Glutamatergic neuron (in vitro differentiated cells): ENCODE measurements at places on chromosomes 5 and 9. TPM values are rescaled to one million over a fixed set of nuclear protein-coding genes. Genes with fewer than 3 reads are reported as not detected.

OR13F1 gene
- total RNA-seq, result not detected

RNF180 gene
- total RNA-seq, result 9.1 TPM

GCNT4 gene
- 5.2 TPM for total RNA-seq

DIRAS2 gene
- 0.27 TPM for total RNA-seq

GLRA1 gene
- 0.22 TPM for total RNA-seq

C9orf153 gene
- total RNA-seq, result 0.27 TPM

CBY3 gene
- total RNA-seq, result not detected

FRMPD1 gene
- 38.1 TPM for total RNA-seq

FAM81B gene
- not detected for total RNA-seq

- DNase-seq, result no peak
Observed at GRCh38 chr9:68443624-68444023, 87.2 kb downstream of the PGM5 start.

DNA sequence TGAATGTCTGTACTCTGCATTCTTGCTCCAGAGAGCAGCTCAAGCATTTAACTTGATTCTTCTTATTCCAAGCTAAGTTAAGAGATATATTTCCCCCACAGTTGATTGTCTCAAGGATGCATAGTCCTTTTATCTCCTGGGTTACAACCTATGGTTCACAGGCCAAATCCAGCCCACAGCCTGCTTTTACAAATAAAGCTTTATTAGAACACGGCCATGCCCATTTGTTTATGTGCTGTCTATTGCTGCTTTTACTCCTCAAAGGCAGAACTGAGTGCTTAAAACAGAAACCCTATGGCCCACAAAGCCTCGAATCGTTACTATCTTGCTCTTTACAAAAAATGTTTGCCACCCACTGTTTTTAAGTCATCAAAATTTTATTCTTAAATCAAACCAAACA lies 25.8 kb downstream of the TBC1D2 start:
- no peak for DNase-seq

DNA sequence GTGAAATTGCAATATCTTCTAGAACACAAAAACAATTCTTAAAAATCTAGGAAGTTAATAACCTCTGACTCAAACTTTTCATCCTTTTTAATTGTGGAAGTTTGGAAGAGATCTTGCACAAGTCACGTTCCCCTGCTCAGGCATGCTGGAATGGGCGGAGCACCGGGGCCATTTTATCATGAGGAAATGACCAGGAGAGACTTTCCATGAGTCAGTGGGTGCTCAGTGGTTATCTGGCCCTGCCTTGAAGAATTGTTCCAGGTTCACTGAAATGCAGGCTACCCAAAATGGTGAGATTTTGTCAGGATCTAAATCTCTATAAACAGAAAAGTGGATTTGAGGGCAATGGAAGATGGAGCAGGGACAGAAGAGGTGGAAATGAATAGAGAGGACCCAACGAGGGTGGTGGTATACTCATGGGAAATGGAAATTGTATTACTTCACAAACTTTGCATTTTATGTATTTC lies 61.2 kb downstream of the FYB1 start:
- DNase-seq, result no peak

DNA sequence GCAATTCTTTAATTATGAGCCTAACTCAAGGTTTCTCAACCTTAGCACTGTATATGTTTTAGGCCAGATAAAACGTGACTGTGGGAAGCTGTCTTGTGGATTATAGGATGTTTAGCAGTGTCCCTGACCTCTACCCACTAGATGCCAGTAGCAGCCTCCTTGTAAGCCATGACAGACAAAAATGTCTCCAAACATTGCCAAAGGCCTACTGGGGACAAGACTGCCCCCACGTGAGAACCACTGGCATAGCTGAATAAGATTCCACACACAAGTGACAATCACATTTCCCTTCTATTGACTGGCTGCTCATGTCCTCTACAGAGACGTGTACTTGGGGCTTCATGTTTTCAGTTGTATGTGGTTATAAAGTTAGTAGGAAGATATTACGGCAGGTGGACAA lies 55.4 kb downstream of the GOLM1 start:
- no peak for DNase-seq

- DNase-seq, result no peak
Observed at GRCh38 chr5:128093368-128093767, 9.8 kb downstream of the SLC12A2 start.

- peak; percentile 30 for DNase-seq
Observed at GRCh38 chr5:107104040-107104995, 566.4 kb downstream of the EFNA5 start.

- DNase-seq, result no peak
Observed at GRCh38 chr9:136020206-136020605, 59.0 kb upstream of the UBAC1 start.

DNA sequence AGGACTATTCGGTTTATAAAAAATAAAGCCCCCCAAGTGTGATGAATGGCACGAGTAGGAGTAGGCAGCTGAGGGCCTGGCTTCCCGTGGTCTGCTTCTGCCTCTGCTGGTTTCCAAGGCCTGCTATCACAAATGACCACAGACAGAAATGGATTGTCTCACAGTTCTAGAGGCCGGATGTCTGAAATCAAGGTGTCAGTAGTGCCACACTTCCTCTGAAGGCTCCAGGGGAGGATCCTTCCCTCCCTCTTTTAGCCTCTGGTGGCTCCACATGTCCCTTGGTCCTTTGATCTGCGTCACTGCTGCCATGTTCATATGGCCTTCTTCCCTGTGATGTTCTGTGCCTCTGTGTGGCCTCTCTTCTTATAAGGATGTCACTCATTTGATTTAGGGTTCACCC lies 15.1 kb downstream of the PRKACG start:
- DNase-seq, result no peak

- no peak for DNase-seq
Observed at GRCh38 chr9:127928676-127929624, 1.6 kb downstream of the PIP5KL1 start.

DNA sequence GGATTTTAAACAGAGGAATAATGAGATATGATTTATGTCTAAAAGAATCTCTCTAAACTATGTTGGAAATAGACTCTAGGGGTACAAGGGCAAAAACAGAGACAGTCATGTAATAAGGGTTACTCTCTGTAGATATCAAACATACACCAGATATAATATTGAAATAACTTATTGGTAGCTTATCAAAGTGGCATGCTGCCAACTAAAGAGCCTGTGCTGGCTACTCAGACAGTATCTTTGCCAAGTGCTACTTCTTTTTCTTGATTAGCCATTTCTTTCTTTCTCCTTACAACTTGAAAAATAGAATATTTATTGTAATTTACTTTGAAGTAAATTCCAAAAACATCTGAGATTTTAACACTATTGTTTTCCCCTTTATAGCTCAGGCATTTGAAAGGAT lies 34.9 kb downstream of the ZFYVE16 start:
- DNase-seq, result no peak

- no peak for DNase-seq
Observed at GRCh38 chr5:134079748-134080581, 34.5 kb upstream of the TCF7 start.

DNA sequence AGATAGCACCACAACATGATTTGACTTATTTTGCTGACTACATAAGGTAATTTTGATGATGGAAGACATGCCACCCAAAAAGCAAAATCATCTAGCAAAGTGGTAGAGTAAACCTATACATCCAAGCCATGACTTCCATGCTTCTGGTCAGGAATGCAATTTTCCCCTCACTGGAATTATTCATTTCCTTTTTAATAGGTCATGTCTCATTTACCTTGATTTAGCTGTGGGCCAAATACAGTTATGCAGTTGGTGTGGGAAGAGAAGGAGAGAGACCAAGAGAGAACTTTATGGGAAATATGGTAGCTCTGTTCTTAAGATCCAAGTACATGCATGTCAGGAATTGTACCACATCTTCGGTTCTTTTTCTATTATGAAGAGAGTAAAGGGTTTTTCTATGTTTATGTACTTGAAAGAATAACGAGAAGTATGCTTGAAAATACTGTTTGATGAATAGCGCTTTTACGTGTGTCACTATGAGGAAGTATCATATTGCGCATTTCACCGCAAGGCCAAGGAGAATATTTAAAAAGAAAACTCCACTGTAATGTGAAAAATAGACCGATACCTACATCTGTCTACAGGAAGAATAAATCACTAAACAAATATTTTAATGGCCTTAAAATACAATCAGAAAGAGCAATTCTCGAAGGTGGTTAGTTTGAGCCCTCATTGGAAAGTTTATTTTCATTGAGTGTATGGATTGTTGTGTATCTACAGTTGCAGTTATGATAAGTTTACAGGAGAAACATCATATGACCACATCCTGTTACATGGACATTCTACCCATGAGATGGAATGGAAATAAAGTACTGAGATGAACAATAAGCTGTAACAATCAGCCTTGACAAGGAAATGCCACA lies 134.0 kb downstream of the FOXD1 start:
- DNase-seq, result no peak

DNA sequence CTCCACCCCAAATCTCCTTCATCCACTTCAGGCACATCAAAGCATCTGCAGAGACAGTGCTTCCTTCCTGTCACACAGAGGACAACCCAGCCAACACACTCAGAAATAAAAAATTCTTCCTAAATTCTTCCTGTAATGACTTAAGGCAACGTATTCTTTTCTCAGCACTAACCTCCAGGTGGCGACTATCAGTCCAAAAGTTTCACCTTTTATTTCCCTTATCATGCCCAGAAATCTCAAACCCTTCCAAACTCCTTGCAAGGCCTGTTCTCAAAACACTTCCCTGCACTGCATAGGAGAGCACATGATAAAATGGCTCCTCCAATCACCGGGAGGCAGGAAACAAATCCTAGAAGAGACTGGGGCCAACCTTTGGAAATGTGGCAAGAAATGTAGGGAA lies 35.1 kb downstream of the SLIT3 start:
- DNase-seq, result no peak

- no peak for DNase-seq
Observed at GRCh38 chr5:83564069-83564749, 92.7 kb downstream of the VCAN start.

GRCh38 chr5:98774192-98775033 lies 950 bp downstream of the RGMB start:
- peak; percentile 66 for DNase-seq

- DNase-seq, result peak; percentile 32
Observed at GRCh38 chr9:38226491-38226951, 157.5 kb upstream of the SHB start.

DNA sequence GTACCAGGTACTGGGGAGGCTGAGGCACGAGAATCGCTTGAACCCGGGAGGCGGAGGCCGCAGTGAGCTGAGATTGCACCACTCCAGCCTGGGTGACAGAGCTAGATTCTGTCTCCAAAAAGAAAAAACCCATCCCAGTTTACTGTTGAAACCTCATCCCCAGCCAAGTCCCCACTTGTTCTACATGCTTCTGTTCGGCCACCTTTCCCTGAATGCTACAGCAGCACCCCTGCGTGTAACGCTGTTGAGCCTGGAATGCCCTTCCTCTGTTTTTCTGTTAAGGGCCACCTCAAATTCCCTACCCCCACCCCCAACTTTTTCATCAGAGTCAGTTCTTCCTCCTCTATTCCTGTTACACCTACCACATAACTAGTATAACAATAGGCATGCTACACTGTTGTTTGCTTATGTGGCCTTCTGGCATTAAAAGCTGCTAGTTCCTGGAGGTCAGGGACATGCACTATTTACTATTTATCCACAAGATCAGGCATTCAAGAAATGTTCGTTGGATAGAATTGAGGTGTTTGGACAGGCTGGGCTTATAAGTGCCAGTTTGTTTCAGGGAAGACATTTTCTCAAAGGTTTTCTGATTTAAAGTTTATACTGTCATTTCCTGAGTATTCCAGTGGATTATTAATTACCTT lies 47.1 kb upstream of the C5orf47 start:
- DNase-seq, result no peak

DNA sequence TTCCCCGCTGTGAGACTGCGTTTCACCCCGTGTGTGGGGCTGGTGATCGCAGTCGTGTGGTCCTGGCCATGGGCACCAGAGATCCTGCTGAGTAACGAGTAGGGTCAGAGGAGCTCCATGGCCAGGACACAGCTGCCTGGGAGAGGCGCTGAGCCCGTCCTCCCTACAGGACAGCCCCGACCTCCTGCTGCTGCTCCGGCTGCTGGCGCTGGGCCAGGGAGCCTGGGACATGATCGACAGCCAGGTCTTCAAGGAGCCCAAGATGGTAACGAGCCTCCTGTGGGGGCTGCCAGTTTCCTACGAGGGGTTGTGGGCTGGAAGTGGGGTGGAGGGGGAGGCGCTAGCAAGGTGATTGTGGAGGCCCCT lies 11.0 kb downstream of the NELFB start:
- no peak for DNase-seq

DNA sequence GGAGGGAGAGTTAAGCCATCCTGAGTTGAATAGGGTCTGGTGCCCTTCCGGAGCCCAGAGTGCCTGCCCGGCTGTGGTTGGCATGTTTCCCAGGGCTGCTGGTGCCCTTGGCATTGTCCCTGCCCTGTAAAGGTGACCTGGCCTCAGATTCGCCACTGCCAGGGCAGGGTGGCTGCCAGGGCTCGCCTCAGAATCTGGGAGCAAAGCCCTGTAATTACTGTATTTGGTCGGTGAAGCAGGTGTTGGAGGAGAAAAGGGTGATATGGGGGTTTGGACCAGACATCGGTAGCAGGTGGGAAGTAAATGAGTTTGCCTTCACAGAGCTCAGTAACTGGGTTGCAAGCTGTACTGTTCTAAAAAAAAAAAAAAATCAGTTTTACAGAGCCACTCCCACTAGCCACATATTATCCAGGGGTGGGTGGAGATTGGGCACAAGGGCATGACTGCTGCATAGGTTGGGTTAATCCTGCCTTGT lies 47.6 kb downstream of the RGS3 start:
- DNase-seq, result no peak

- DNase-seq, result no peak
Observed at GRCh38 chr9:108756746-108757490, 98.9 kb downstream of the ACTL7B start.
